Activated CD4-positive, alpha-beta T cell treated with anti-CD3 and anti-CD28 coated beads, Interleukin-2, amount 10 ng/mL, durations not matched to agents 24 days and 14 days (primary cell): ENCODE measurements at places on chromosomes 7 and 10.

GRCh38 chr7:115208710-115209560, 287.0 kb downstream of the MDFIC start:
- no peak overlapping the region for H3K27ac ChIP-seq
- DNase-seq: no peak
- H3K36me3 ChIP-seq: peaks cover 2% of the 10 kb centered on the region
- H3K4me3 ChIP-seq: no peak overlapping the region
- H3K27me3 ChIP-seq: peaks cover 6% of the 10 kb centered on the region

DNA sequence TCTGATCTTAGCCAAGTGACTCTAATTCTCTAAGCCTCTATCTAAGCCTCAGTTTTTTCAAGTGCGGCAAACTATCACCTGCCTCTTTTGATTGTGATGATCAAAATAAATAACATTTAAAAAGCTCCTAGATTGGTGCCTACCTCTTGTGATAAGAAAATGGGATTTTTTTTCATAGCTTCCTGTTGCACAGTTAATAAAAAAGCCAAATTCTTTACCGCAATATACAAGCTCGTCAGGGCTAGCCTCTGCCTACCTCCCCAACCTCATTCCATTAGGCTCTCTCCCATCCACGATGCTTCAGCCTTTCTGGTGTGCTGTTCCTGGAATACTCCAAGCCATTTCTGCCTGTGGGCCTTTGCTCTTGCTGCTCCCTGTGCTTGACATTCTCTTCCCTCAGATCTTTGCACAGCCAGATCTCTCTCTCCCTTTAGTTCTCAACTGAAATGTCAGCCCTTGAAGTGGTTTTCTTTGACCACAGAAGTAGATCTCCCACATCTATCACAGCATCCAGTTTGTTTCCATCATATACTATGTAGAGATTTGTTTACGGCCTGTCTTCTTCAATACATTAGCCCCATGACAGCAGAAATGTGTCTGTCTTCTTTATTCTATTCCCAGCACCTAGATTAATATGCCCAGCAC, 48.8 kb downstream of the SFR1 start:
- peak; percentile 68 for DNase-seq
- H3K27me3 ChIP-seq: peaks cover 41% of the 10 kb centered on the region
- peaks cover 9% of the 10 kb centered on the region for H3K4me1 ChIP-seq
- H3K27ac ChIP-seq: no peak overlapping the region
- no peaks in the 10 kb centered on the region for H3K36me3 ChIP-seq

GRCh38 chr7:1175967-1176851, 16.2 kb upstream of the ZFAND2A start:
- peak overlapping the region; percentile 60 for H3K27ac ChIP-seq
- peak; percentile 95 for DNase-seq
- H3K4me3 ChIP-seq: peak overlapping the region; percentile 48
- peaks cover 3% of the 10 kb centered on the region for H3K27me3 ChIP-seq

GRCh38 chr7:80671744-80672143, 33.3 kb downstream of the CD36 start:
- H3K4me3 ChIP-seq: no peak overlapping the region
- no peaks in the 10 kb centered on the region for H3K36me3 ChIP-seq
- no peaks in the 10 kb centered on the region for H3K27me3 ChIP-seq
- DNase-seq: no peak
- no peaks in the 10 kb centered on the region for H3K4me1 ChIP-seq

GRCh38 chr10:73163096-73163495, 4.7 kb downstream of the ECD start:
- no peak overlapping the region for H3K4me3 ChIP-seq
- peaks cover 57% of the 10 kb centered on the region for H3K4me1 ChIP-seq
- no peak for DNase-seq
- H3K27me3 ChIP-seq: no peaks in the 10 kb centered on the region
- peaks cover 40% of the 10 kb centered on the region for H3K36me3 ChIP-seq
